ENCODE measurements at places on chromosomes 7 and 10.
A peak's percentile ranks its signal among the peaks of the same experiment; 100 is the strongest.

GRCh38 chr10:69307434-69307833 is 29.1 kb downstream of the HK1 start:
- DNase-seq: no peak

DNA sequence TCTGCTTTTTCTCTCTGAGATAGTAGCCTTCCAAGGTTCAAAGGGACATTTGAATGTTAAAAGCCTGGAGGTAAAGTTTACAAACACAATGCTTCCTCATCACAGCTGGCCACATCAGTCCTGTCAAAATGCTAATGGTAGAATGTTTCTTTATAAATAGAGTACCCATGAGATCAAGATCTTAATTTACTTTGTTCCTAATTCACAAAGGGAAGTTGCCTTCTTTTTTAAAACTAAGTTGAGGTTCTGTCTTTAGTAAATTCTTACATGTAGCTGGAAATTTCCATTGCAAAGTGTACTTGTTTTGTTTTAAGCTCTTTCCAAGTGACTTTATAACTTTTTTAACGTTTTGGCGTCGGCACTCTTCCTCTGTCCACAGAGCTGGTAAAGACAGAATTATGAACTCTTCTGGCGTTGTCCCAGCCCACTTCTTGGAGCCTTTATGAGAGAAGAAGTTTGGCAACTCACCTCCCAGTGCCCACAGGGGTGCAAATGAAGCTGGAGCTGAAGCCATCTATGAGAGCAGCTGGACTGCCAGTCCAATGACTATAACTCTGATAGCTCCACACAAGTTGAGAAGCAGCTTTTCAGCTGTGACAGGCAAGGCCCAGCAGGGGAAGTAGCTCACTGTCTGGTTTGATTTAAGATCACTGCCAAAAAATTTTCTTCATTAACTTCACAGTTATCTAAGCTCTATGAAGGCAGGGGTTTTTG is 23.3 kb downstream of the FZD1 start:
- DNase-seq: no peak

DNA sequence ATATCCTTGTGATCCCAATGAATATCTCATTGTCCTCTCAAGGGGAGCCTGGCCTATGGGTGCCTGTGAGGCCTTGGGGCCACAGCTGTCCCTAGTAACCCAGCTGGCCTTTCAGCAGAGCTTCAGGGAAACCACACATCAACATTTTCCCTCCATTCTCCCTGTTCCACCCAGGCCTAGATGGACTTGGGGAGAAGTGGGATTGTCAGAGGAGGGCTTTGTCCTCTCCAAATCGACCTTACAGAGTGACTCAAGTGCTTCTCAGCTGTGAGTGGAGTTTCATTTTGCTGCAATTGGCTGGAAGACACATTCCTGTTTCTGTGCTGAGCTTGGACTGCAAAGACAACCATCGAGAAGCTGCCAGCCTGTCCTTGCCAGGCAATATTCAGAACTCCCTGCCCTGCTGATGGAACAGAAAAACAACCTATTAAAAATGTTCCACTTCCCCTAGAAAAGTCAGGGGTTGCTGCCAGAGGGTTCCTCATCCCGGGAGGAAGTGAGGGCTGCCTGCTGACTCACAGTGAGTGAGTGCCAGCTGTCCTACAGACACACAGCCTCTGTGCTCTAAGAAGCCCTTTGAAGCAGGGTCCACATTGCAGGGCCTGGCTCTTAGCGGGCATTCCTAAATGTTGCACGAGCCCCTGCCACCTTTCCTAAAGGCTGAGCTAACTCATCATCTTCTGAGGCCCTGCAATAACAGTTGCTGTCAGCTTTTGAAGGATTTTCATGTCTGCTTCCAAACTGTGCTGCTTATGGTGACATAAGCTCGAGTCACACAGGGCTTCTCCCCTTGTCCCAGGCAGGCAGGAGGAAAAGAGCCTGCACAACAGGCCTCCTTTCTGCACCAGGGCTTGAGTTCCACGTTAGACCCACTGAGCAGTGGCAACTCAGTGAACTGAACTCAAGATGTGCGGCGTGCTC is 20.5 kb downstream of the STRA8 start:
- peak; percentile 10 for DNase-seq

DNA sequence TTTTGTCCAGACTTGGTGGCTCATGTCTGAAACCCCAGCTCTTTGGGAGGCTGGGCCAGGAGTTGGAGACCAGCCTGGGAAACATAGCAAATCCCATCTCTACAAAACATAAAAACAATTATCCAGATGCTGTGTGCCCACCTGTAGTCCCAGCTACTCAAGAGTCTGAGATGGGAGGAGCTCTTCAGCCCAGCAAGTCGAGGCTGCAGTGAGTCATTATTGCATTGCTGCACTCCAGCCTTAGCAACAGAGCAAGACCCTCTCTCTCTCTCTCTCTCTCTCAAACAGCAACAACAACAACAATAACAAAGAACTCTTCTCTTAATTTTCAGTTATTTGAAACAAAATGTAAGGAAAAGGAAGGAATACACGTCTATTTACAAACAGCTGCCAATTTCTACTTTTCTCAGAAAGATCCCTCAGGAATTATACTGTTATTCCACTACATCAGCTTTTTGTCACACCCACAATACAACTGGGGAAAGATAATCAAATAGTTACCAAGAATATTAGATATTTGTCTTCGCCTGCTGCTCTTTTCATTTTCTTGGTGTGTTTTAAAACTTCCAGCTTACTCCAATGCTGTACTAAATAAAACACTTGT is 5.1 kb upstream of the TSPAN12 start:
- DNase-seq: no peak

DNA sequence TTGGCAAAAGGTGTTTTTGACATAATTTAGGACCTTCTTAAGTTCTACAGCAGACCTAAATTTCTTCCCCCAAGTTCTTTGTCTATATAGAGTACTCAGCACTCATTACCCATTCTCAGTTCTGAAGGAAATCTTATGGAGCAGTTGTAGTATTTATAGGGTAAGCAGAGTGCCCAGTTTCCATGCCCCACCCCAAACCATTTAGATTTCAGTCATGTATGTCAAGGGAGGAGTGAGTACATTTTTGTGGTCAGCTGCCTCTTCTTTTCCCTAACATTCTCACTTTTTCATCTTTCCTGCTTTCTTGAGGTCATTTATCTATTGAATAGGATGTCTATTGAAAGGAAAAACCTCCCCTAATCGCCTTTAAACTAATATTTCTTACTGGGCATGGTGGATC is 83.3 kb downstream of the KAT6B start:
- no peak for DNase-seq

DNA sequence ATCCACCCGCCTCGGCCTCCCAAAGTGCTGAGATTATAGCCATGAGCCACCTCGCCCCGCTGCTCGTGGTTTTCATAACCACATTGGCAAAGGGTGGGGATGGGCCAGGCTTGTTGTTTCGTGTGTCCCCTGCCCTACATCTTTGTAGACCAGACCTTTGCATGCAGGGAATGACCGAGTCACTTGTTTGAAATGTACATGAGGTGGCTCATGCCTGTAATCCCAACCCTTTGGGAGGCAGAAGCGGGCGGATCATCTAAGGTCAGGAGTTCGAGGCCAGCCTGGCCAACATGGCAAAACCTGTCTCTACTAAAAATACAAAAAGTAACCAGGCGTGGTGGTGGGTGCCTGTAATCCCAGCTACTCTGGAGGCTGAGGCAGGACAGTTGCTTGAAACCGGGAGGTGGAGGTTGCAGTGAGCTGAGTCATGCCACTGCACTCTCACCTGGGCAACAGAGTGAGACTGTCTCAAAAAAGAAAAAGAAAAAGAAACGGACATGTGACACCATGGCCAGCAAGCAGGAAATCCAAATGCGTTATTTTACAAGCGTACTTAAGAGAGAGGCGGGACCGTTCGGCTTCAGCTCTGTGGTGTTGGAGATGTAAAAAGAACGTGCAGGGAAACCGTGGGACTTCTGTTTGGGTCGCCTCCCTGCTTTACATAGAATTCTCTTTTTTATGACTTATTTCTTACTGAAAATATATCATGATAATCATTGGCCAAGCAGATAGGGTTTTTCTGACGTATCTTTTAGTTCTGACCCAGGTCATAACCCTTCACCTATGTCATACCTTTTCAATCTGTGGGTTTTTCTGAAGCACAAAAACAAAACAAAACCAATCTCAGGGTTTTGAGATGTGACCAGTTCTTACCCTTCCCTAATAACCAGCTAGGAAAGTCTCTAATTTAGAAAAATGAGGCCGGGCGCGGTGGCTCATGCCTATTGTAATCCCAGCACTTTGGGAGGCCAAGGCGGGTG is 45.1 kb downstream of the WIPI2 start:
- DNase-seq: no peak

- peak; percentile 31 for DNase-seq
Observed at GRCh38 chr10:99827936-99828335, 45.5 kb downstream of the ABCC2 start.

GRCh38 chr7:1341361-1342089 is 108.9 kb downstream of the UNCX start:
- no peak for DNase-seq

DNA sequence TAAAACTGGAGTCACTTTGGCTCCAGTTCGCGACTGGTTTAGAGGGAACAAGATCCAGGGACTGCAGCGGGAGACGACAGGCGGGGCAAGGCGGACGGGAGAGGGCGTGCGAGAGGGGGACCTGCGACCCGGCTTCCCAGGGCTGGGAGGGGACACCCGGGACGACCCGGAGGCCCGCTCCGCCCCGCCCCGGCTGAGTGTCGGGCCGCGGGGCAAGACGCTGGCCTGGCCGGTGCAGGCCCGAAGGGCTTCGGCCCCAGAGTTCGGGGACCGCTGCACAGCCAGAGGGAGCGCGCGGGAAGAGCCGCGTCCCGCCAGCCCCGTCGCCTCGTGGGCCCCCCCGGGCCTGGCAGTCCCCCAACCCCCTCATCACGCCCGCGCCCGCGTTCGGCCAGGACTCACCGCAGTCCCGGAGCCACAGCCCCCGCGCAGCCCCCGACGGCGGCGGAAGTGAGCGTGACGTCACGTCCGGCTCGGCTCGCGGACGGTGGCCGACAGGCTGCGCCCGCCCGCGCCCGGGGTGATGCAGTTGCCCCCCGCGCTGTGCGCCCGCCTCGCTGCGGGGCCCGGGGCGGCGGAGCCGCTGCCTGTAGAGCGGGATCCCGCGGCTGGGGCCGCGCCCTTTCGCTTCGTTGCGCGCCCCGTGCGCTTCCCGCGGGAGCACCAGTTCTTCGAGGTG is at the start of the genes TUBGCP2 and ZNF511:
Gene TUBGCP2, minus strand, starts transcription at position 452 of the 679 bp plus-strand sequence. CDS start 5,931 bp downstream, outside the sequence.
Gene ZNF511, plus strand, starts transcription at position 494 of the 679 bp plus-strand sequence. Its CDS starts 30 bp downstream, at position 524.
- DNase-seq: peak; percentile 57

- no peak for DNase-seq
Observed at GRCh38 chr7:20601121-20601520, 14.3 kb upstream of the ABCB5 start.

DNA sequence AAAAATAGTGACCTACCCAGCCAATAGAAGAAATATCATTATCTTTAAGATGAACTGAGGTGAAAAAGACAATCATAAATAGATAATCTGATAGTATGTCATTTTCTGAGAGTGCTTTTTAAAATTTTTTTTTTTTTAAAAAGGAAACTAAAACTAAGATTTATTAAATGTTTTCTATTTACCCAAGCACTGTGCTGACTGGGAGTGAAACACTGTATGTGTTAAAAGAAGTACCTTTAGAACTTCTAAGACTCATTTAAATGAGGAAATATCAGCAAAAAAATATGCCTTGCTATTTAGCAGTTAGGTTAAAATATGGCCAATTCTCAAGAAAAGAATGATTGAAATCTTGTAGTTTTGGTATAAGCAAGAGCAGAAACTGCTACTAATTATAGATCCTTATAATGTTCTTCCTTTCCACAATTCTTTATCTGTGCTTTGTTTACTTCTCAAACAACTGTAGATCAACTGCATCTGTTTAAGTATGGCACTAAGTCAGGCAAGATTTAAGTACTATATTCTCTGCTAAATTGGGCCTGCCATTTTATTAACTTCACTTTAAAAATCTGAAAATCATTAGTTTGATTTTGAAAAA is 39.5 kb upstream of the WNT2 start:
- no peak for DNase-seq

DNA sequence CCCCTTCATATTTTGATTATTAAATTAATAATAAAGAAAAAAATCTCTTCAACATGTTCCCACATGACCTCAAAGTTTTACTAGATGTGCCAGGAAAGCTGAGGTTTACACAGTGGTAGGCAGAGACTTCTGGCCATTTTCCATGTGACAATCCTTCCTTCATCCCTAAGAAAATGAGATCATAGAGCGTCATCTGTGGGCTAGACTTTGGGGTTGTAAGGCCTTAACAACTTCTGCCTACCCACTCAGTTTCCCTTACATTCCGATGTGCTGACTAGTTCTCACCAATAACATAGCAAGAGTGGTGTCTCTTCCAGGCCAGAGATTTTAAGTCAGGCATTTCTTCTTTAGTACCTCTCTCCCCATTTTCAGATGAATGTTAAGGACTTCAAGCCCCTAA is 171.1 kb upstream of the PHF14 start:
- no peak for DNase-seq

- no peak for DNase-seq
Observed at GRCh38 chr7:82745820-82746219, 302.2 kb upstream of the CACNA2D1 start.

- DNase-seq: peak; percentile 83
Observed at GRCh38 chr7:46034056-46034768, 113.1 kb upstream of the IGFBP3 start.

- DNase-seq: no peak
Observed at GRCh38 chr7:51141451-51142003, 175.1 kb downstream of the COBL start.

GRCh38 chr10:76082956-76083355 is 651.5 kb downstream of the LRMDA start:
- no peak for DNase-seq

GRCh38 chr7:127107601-127108007 is 145.1 kb downstream of the GRM8 start:
- no peak for DNase-seq

- peak; percentile 68 for DNase-seq
Observed at GRCh38 chr10:33240931-33241330, 93.5 kb downstream of the NRP1 start.

- no peak for DNase-seq
Observed at GRCh38 chr10:90432866-90433265, 425.0 kb downstream of the HTR7 start.

DNA sequence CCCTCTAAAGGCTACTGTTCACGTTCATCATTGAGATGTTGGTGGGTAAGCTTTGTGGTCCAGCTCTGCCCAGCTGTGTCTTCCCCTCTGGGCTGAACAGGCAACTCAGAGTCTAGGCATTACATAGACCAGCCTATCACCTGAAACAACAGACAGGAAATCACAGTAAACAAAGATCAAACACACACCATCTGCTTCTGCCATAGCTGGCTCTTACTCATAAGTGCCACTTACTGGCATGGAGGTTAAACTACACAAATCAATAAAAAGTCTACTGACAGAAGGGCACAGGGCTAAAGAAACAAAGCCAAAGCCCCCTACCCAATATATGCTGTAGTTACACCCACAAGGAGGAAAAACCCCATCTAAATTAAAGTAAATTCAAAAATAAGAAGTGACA is 35.0 kb downstream of the SEPTIN14 start:
- DNase-seq: no peak

- DNase-seq: no peak
Observed at GRCh38 chr7:39691821-39692220, 68.4 kb downstream of the RALA start.

GRCh38 chr7:21317966-21318915 is 109.6 kb upstream of the SP4 start:
- no peak for DNase-seq

GRCh38 chr10:51894771-51895578 is 195.6 kb upstream of the CSTF2T start:
- peak; percentile 90 for DNase-seq
